ENCODE measurements at places on chromosomes 5 and 9.

DNA sequence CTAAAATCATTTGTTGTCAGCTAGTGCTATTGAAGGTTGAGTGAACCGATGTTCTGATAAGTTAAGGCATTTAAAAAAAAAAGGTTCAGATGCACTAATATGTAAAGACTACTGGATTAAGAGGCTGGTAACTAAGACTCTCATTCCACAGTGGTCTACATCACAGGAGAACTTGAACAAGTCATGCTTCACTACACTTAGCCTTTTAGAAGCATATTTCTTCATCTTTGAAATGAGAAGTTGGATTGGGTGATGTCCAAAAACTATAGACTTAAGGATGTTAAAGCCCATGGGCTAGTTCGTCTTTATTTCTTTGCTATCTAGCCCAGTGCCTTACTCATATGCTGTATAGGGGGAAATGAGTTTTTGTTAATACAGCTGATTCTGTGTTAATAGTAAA lies 107.2 kb downstream of the NDUFS4 start:
- DNase-seq, result no peak

DNA sequence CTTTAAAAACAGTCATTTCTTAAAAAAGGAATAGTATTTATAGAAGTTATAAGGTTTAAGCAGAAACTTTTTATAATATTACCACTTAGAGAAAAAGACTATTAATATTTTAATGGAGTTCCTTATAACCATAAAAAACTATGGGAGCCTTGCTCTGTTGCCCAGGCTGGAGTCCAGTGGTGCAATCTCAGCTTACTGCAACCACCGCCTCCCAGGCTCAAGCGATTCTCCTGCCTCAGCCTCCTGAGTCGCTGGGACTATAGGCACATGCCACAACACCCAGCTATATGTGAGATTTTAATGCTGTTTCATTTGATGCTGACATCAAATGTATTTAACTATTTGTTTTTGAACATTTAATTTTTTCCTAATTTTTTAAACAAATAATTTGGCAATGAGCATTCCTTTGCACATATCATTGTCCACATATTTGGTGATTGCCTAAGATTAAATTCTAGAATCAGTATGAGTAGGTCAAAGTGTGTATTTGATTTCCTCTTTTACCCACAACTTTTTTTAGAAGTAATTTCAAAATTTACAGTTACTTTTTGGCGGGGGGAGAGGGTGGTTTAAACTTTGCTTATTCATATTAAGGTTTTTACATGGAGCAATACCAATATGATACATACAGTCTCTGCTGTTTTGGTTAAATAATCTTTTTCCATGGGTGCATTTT lies 235.5 kb downstream of the ARHGEF28 start:
- no peak for DNase-seq

- no peak for DNase-seq
Observed at GRCh38 chr9:700365-701282, 140.9 kb upstream of the DMRT1 start.

- no peak for DNase-seq
Observed at GRCh38 chr5:14850419-14851049, 21.0 kb downstream of the ANKH start.

DNA sequence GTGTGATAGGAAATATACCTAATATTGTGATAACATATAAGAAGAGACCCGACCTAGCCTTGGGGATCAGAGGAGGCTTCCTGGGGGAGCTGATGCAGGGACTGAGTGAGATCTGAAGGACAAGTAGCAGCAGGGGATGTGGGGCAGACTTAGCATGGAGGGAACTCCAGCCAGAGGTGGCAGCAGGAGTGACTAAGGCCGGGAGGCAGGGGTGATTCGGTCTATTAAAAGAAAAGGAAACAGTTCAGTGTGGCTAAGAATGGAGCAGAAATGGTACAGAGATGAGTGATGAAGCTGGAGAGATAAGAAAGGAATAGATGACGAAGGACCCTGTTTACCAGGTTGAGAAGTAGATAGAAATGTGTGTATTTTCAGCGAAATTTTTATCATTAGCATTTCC lies 408.8 kb downstream of the ENC1 start:
- no peak for DNase-seq

DNA sequence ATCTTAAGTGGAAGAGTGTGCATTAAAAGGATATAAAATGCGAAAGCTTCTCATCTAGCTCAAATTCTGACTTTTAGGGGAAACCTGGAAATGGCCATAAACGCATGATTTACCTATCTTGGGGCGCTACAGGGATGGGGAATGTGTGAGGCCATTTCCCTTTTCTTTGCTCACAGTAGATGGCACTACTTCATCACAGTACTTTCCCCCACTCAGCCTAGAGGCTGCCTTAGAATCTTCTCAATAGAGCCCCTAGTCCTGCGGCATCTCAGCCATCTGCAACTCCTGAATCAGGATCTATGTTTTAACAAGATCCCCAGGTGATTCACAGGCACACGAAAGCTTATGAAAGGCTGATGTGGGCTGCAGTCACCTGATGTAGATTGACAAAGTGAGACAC lies 110.8 kb downstream of the LHFPL2 start:
- DNase-seq, result no peak

- DNase-seq, result no peak
Observed at GRCh38 chr5:83444445-83444844, 27.1 kb upstream of the VCAN start.

GRCh38 chr5:170327168-170327567 lies 29.6 kb upstream of the LCP2 start:
- no peak for DNase-seq

DNA sequence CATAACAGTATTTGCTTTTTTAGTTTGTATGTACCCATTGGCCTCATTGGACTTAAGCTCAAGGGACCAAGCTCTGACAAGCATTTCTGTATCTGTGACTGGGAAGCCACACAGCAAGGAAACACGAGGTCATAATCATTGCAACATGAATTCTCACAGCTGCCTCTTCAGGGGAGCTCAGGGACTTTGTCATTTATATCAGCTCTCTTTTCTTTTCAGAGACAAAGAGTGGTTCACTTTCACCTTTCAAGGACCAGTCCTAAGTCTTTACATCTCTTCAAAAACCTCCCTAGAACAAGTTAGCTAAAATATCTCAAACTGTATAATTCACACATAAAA lies 58.6 kb downstream of the ADAMTS12 start:
- DNase-seq, result no peak

DNA sequence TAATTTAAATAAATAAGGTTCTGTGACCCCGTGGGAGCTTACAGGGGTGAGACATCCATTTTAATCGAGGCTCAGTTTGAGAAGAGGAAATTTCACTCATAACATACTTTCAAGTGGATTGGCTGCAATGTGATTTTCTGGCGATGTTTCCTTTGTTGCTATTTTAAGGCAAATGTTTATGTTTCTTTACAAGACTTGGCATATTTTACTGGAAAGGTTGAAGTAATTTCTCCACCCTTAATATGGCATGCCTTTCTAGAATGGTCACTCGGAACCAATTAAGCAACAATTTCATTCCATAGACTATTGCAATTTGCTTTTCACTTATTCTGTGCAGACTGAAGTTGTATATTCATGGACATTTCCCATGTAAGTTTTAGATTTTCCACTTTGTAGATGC lies 438.0 kb upstream of the WWC1 start:
- no peak for DNase-seq

Data from stimulated activated CD4-positive, alpha-beta T cell treated with anti-CD3 and anti-CD28 coated beads, TNF-alpha, amount 100 ng/mL, for 48 hours (primary cell).